ENCODE measurements at places on chromosomes 4 and X.

- DNase-seq: no peak
Observed at GRCh38 chr4:121185960-121186359, 21.8 kb upstream of the TNIP3 start.

DNA sequence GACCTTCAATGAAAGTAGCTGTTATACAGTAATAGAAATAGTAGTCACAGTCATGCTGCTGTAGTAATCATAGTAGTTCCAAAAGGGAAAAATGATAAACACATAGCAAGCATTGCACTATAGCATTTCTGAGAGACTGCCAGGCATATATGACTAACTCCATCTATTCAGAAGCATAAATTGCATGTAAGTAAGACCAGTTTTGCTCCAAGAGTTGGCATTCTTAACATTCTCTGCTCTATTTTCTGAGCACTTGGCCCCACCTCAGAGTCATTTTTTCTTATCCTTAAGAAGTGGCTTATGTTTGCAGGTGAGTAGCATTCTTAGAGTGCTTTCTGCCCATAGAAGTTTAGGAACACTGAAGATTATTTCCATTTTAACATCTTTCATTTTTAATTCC lies 490.3 kb upstream of the TECRL start:
- DNase-seq: no peak

GRCh38 chr4:159416073-159416472 lies 313.2 kb downstream of the RAPGEF2 start:
- no peak for DNase-seq

DNA sequence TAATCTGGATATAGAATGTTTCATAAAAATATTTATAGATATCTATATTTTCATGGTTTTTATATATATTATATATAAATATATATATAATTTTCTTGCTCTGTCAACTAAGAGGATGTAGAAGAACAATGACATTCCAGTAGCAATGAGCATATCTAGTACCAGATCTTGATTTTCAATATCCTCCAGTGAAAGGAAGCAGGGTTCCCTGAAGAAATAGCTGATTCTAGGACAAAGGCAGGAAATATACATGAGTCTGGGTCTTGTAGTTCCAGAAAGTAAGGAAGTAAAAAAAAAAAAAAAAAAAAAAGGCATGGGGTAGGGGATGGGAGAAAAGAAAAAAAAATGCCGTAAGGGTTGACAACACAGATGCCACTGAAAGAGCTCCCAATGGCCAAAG lies 241.4 kb downstream of the RASL11B start:
- peak; percentile 82 for DNase-seq

GRCh38 chr4:150140774-150141400 lies 62.6 kb downstream of the DCLK2 start:
- DNase-seq: peak; percentile 60

DNA sequence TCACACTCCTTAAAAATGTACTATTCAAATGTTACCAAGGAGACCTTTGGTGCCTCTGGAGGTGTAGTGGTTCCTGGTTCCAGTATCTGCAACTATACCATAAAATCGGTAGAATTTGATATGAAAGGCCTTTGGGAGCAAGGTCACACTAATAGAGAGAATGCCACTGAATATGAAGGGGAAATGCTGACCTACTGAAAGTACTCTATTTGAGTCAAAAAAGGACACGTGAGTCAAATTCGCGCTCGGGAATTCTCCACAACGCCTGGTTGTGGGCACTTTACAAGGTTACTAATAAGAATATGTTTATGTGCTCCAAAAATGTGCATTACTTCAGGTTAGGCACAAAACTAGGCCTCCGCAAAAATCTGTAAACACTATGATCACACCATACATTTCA lies 39.5 kb upstream of the RELL1 start:
- DNase-seq: no peak

- DNase-seq: no peak
Observed at GRCh38 chr4:43343298-43343697, 450.8 kb downstream of the GRXCR1 start.

GRCh38 chr4:110621839-110622751 lies 782 bp downstream of the PITX2 start:
- no peak for DNase-seq

DNA sequence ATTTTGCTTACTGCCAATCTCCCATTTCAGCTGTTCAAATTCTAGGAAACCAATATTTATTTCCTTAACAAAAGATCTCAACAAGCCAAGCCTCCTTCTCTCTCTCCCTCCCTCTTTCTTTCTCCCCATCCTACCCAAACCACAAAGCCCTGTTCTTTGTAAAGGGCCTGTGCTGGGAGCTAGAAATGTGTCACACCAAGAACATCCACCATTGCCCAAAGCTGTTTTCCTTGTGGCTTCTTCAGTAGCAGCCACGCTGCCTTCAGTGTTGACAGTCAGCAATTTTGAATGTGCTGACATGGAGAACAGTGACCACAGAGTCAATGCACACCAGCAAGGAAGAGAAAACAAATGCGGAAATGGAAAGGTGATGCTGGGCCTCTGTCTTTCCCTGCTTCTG lies 203.0 kb downstream of the MAML3 start:
- no peak for DNase-seq

- DNase-seq: no peak
Observed at GRCh38 chrX:11352296-11352741, 59.1 kb downstream of the AMELX start.

DNA sequence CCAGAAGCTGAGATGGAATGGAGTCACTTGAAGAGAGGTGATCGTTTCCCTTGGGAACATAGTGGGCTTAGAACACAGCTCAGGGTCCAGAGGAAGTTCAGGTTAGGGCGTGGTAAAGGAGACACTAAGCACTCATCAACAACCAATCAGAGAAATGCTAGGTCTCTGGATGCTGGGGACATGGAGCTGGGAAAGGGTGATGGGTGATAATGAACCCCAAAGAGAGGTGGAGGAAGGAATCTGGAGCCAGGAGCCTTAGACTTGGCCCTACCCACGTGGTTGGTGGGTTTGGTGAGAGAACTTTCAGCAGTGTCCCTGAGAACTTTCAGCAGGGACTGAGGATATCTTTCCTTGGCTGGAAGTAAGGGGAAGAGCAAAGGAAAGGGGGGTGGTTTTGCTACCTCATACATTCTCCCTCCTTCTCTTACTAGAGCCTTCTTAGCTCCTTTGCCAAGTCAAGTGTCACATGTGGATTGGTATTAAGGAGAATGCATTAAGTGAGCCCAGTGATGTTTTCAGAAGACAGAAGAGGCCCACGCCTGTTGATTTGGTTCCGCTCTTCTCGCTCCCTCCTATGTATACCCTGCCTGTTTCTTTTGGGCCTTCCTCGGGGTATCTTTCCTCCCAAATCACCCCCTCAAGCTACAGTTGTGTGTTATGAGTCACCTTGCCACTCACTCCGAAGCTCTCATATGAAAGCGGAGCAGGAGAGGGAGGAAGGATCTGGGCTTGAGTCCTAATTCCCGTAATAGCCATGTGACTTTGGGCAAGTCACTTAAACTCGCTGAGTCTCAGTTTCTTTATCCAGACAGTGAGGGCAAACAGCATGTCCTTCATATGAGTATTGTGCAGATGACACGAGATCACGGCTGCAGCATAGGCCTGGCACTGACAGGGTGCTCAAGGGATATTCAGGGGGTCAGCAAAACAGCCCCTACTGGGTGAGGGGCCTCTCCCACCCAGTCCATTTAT lies 63.1 kb downstream of the TSC22D3 start:
- DNase-seq: no peak

DNA sequence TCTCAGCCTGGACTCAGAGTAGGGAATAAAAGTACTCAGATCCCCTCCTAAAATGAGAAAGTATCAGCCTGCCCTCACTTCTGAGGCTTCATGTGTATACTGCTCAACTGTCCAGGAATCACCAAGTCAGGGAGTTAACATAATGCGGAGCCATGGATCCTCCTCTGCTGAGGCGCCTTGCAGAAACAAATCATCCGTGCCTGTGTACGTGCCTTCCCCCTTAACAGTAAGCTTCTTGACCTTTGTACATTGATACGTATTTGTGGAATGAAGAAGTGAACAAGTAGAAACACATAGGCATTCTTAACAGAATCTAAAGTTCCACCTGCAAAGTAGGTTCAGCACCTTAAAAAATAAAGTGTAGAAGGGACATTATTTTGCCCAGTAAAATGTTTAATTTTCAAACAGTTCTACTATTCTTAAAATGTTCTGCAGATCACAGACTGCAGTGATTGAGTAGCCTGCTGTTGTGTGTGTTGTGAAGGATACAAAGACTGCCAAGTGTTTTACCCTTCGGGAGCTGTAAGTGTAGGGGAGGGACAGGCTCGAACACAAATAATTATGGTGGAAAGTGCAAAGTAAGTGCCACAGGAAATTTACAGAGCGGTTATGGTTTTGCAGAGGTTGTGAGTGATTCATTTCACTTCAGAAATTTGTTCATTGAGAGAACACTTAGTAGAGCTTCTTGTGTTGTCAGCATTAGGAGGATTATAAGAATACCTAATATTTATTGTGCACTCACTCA lies 61.9 kb downstream of the ARHGAP10 start:
- no peak for DNase-seq

- no peak for DNase-seq
Observed at GRCh38 chr4:151666501-151666900, 94.3 kb downstream of the GATB start.

GRCh38 chr4:100063355-100063754 lies 113.3 kb upstream of the H2AZ1 start:
- DNase-seq: no peak

GRCh38 chr4:74886484-74886883 lies 46.4 kb upstream of the PARM1 start:
- peak; percentile 6 for DNase-seq

- no peak for DNase-seq
Observed at GRCh38 chr4:42633605-42634388, 23.1 kb downstream of the ATP8A1 start.

GRCh38 chr4:101593666-101594065 lies 196.9 kb upstream of the BANK1 start:
- no peak for DNase-seq

- DNase-seq: no peak
Observed at GRCh38 chr4:37476256-37476655, 209.9 kb downstream of the RELL1 start.

All from kidney capillary endothelial cell (primary cell).